ENCODE measurements at places on chromosomes 12 and 14.

- DNase-seq = no peak
Measured at GRCh38 chr14:94885481-94886155, 115.7 kb upstream of the GSC start.

GRCh38 chr12:102903337-102904007 lies 13.6 kb downstream of the PAH start:
- no peak for DNase-seq

GRCh38 chr12:109289004-109289403 lies 20.1 kb downstream of the FOXN4 start:
- DNase-seq = no peak

DNA sequence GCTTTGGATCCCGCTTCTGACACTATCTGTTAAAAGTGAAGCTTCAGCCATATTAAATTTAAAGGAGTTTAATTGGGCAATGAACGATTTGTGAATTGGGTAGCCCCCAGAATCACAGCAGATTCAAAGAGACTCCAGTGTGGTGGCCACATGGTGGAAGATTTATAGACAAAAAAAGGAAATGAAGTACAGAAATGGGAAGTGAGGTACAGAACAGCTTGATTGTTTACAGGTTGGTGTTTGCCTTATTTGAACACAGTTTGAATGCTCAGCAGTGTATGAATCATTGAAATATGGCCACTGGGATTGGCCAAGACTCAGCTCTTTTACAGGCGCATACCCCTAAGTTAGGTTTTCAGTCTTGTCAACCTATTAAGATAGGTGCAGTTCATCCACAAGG lies 21.9 kb downstream of the CCDC91 start:
- DNase-seq = no peak

GRCh38 chr12:116544656-116545055 lies 14.5 kb upstream of the MAP1LC3B2 start:
- DNase-seq = no peak

DNA sequence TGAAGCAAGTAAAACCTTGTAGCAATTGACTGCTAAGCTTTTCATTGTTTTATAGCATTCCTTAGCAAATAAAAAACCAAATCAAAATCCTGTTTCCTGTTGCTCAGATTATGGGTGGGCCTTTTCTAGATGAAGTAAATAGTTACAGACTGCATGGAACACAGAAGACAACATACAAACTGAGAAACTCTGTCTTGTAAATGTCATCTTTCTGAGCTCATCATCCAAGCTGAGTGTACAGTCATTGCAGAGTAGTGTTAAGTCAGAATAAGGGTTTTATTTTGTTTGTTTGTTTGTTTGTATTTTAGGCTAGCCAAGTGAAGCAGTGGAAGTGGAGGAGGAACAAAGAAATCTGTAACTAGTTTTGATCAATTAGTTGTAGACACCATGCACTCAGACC lies 24.4 kb upstream of the BTG1 start:
- no peak for DNase-seq

GRCh38 chr12:112096667-112097066 lies 11.9 kb downstream of the NAA25 start:
- DNase-seq = peak; percentile 8

DNA sequence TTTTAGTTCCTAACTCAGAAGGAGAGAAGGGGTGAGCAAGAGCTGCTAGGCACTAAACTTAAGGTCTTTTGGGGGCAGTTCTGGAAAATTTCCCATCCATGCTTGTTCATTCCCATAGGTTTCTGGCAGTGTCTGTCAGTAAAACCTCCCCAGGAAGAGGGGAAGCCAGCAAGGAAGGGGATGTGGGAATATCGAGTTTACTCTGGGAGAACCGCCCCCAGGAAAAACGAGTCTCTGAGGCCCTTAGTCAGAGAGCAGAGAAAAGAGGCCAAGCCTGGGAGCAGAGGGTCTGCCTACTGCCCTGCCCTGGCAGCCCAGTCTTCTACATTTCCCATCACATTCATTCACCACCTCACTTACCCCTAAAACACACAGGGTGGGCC lies 55.9 kb downstream of the TMCC3 start:
- no peak for DNase-seq

DNA sequence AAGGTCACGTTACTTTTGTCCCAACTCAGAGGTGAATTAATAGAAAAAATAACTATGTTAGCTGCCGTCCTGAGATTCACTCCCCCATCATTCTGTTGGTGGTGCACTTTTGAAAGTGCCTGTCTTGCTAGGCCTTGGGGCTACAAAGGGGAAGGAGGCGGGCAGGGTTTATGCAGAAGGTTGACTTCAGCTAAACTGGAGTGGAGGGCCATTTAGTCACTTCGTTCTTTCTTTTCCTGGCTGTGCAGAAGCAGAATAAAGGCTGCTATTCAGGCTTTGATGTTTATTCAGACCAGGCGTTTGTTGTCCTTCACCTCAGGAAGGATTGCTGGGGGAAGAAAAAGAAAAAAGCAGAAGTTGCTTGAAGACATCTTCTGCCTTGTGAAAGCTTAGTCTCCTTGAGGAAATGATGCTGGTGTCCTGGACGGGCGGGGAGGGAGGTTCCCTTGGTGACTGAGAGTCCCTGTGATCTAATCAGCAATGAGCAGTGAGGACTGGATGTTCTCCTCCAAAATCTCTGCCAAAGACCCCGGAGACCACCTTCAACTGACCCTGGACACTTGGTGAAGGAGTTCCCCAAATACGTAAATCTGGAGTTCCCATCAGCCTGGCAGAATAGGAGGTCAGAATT lies 4.0 kb downstream of the GLT1D1 start:
- DNase-seq = no peak

GRCh38 chr12:30286345-30286926 lies 409.2 kb downstream of the IPO8 start:
- DNase-seq = no peak

- no peak for DNase-seq
Measured at GRCh38 chr12:102314821-102315220, 117.2 kb upstream of the PMCH start.

- no peak for DNase-seq
Measured at GRCh38 chr14:66003082-66003730, 483.0 kb upstream of the CCDC196 start.

All from stimulated activated CD8-positive, alpha-beta memory T cell treated with anti-CD3 and anti-CD28 coated beads, Interleukin-7, amount 100 ng/mL, for 4 hours (primary cell).